ENCODE measurements at places on chromosomes 11 and 22. TPM values are rescaled to one million over a fixed set of nuclear protein-coding genes. Genes with fewer than 3 reads are reported as not detected.

- peak; percentile 79 for ATAC-seq
These were observed 13.8 kb downstream of the NAA40 start for GRCh38 chr11:63952570-63952969.

SEC14L6 gene
- not detected for total RNA-seq

TST gene
- 83.2 TPM for total RNA-seq

MRGPRE gene
- not detected for total RNA-seq
